Fibroblast of villous mesenchyme (primary cell): ENCODE measurements at places on chromosomes 7 and 10. TPM values are rescaled to one million over a fixed set of nuclear protein-coding genes. Genes with fewer than 3 reads are reported as not detected.
A peak's percentile ranks its signal among the peaks of the same experiment; 100 is the strongest.

The NPC1L1 gene
- total RNA-seq = not detected in 2 replicates

DNA sequence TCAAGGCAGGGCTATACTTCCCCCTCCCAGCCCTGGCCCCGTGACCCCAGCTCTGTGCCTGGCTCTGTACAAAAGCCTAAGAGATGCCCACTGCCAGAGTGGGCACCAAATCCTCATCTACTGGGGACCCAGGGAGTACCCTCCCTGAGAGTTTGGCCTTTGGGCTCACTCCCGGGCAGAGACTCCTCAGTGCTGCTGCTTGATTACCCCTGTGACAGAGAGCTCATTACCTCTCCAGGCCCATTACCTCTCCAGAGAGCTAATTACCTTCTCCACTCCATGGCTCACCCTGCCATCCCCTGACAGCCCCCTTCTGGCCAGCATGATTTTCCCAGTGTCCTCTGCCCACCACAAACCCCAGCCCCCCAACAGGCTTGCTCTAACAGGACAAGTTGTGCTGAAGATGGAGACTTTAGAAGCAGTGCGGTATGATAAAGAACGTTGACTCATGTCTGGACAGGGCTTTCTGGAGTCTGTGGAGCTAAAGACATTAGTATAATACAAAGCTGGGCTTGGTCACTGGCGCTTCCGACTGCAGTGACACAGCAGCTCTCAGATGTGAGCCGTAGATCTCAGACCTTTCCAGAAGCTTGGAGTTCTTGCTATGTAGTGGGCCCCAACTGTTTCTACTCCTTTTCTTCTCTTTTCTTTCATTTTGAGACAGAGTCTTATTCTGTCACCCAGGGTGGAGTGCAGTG, 111.3 kb upstream of the KCTD7 start:
- DNase-seq = no peak

GRCh38 chr10:119420950-119421875, 121.3 kb downstream of the RGS10 start:
- no peak for DNase-seq

The EBF3 gene
- total RNA-seq = 0.32 and 6.0 TPM in 2 replicates

The SLC18A2 gene
- under 0.01 TPM in 1 of 2 replicates, not detected in the other for total RNA-seq

DNA sequence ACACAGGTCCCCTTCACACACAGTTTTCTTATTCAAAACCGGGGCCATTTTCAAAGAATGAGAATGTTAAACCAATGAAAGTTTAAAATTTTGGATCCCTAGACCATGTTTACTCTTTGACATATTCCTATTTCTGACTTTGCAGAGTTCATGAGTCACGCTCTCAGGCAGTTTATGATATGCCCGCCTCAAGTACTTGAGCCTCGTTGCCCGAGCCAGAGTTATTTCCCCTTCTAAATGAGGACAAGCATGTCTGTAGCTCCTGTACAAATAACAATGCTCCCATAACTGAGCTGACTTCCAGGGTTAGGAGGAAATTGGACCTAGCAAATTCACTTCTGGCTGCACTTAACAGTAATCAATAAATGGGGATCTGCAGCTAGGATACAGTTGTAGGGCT, 87.9 kb upstream of the PDE1C start:
- DNase-seq = no peak

The ACSL5 gene
- 3.5 and 8.6 TPM in 2 replicates for total RNA-seq

The PODXL gene
- 5.8 and 17.3 TPM in 2 replicates for total RNA-seq

The MBL2 gene
- total RNA-seq = not detected in 2 replicates

- DNase-seq = peak; percentile 64
Measured at GRCh38 chr10:86693721-86694369, 25.5 kb downstream of the LDB3 start.

DNA sequence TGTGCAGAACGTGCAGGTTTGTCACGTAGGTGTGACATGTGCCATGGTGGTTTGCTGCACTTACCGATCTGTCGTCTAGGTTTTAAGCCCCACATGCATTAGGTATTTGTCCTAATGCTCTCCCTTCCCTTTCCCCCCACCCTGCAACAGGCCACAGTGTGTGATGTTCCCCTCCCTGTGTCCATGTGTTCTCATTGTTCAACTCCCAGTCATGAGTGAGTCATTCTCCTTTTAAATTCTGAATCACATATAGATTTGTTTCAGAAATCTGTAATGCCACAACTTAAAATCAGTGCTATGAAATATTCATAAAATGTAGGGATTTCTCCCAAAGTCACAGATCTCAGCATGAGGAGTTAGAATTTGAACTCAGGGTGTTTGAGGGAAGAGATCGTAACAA, 552.5 kb upstream of the MBL2 start:
- no peak for DNase-seq

GRCh38 chr7:140519007-140519399, 39.7 kb upstream of the MKRN1 start:
- no peak for DNase-seq

- DNase-seq = no peak
Measured at GRCh38 chr7:140539461-140539860, 60.2 kb upstream of the MKRN1 start.
